ENCODE measurements at places on chromosomes 11 and 22. TPM values are rescaled to one million over a fixed set of nuclear protein-coding genes. Genes with fewer than 3 reads are reported as not detected.
A peak's percentile ranks its signal among the peaks of the same experiment; 100 is the strongest.

GRCh38 chr11:124669193-124669592 is 4.3 kb downstream of the SIAE start:
- DNase-seq: peak; percentile 53

DNA sequence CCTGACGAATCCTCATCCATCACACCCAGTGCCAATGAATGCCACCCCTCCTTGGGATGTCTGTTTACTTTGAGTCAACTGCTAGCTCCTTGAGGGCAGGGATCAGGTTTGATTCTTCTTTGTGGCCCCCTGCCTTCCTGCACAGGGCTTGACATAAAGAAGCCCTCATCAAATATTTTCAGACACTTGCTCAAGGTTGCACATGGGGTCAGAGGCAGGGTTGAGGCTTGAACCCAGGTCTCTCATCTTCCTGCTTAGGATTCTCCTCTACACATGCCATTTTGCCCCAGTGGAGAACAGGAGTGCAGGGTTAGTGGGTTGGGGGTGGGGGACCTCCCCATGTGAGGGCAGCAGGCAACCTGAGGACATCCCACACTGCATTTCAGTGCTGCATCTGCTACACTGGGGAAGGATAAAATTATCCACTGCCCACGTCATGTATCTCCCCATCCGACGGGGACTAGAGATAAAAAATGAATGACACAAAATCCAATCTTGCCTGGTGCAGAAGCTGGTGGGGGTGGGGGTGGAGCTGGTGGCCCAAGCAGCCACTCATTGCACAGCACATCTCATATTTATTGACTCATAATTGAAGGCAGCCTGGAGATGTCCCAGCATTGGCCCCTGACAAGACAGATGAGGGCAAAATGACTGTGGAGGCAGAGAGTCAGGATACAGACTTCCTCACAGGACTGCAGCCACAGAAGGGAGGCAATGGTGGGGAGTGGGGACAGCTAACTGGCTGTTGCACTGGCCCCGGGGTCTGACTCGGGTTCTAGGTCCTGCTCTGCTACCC is 41.3 kb downstream of the NEU3 start:
- DNase-seq: no peak

DNA sequence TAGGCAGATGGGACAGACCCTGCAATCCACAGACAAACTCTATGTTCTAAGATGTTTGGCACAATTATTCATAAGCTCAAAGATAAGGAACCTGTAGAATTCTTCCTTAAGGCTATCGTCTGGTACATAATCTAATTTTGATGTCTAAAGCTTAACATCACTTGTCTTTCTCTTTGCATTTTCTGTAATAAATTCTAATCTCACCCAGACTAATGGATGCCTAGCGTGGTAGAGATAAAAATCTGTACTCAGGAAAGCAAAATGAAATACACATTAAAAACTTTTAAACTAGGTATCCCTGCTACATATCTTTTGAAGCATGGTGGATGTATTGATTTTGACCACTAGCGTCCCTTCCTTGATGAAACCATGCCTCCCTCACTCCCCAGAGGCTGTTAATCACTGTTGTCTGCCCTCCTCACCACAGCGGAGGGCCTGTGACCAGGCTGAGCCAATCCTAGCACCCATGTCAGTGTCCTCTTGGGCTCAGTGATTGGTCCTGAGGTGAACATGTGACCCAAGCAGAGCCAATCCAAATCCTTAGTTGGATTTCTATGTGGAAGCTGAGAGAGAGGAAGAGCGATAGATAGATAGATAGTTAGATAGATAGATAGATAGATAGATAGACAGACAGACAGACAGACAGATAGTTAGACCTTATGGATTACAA is 82.2 kb upstream of the GRK3 start:
- no peak for DNase-seq

DNA sequence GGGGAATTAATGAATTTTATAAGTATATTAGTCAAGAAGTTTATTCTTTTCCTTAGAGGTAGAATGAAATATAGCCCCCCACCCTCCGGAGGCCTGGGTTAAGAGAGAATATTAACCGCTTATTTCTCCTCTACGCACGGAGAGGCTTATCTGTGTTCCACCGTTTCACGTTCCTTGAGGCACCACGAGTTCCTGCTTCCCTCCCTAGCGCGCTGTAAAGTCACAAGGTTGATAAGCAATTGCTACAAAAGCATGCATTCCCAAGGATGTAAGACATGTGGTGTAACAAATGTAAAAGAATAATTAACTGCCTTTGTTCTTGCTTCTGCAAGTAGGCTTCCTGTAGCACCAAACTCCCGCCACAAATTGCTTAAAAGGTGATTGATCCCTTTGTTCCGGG is 1.5 kb upstream of the ANKRD42 start:
- no peak for DNase-seq

GRCh38 chr11:92397221-92397755 is 172.7 kb downstream of the FAT3 start:
- DNase-seq: no peak

The PEX26 gene
- polyA plus RNA-seq: 2.3 TPM

DNA sequence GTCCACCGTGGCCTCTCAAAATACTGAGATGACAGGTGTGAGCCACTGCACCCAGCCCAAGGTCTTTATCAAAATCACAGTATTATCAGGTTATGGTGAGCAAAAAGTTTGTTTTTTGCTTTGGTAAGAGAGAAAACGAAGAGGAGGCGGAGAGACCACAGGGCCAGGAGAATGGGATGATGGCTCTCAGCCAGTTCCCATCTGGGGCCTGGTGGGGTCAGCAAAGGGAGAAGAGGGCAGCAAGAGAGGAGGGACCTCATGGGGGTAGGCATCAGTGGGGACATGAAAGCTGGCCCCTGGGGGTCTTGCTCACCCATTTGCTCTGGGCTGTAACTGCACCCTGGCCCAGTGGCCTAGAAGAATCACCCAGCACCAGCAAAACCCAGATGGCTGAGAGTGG is 190.2 kb downstream of the SHANK2 start:
- DNase-seq: no peak

DNA sequence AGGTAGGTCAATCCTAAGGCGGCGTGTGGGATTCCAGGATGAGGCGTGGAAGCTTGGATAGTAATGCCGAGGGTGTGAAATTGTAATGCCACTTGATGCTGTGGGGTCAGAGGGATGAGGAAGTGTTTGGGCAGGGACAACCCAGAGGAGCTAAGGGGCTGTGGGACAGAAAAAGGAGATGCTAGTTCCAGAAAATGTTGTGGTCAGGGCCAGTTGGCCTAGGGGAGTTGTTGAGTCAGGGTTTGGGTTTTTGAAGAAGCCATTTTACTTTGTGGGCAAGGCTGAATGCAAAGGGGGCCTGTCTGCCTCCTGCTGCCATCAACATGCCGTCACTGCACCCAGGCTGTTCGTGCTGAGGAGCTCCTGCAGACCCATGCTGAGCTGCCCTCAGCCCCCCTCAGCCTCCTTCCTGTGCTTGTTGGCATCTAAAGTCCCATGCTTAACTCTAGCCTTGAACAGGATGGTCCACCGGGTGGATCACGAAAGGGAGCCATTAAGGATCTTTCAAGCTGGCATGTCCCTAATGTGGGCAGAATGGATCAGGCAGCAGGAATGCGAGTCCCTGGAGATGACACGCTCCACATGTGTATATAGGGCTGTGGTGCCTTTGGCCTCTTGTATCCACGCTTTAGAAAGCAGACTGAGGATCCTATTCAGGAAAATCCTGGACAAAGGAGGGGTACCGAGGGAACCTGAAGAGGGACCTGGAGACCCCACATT is 2.1 kb downstream of the C11orf16 start:
- DNase-seq: no peak

Data from naive B cell (primary cell).